Esophagus squamous epithelium (tissue), 5 donors: ENCODE measurements at places on chromosomes 12 and 14.

DNA sequence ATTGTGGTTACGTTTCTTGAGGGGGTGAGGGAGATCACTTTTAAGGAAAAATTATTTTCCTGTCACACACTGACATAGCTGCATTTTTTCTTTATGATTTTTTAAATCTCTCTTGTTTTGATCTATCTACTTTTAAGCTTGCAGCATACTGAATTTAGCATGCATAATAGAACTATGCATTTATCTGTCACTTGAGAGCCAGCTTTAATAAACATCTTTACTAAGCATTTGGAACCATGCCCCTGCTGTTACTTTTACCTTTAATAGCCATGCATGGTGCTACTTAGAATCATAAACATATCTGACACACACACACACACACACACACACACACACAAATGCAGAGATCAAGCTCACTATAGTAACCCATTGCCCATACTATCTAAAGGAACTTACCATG, 486.2 kb downstream of the NELL2 start:
- DNase-seq = no peak

DNA sequence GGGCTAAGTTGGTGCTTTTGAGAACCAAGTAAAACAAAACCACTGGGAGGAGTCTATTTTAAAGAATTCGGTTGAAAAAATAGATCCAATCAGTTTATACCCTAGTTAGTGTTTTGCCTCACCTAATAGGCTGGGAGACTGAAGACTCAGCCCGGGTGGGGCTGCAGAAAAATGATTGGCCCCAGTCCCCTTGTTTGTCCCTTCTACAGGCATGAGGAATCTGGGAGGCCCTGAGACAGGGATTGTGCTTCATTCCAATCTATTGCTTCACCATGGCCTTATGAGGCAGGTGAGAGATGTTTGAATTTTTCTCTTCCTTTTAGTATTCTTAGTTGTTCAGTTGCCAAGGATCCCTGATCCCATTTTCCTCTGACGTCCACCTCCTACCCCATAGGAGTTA, 1.8 kb upstream of the RAB5B start:
- DNase-seq = no peak

DNA sequence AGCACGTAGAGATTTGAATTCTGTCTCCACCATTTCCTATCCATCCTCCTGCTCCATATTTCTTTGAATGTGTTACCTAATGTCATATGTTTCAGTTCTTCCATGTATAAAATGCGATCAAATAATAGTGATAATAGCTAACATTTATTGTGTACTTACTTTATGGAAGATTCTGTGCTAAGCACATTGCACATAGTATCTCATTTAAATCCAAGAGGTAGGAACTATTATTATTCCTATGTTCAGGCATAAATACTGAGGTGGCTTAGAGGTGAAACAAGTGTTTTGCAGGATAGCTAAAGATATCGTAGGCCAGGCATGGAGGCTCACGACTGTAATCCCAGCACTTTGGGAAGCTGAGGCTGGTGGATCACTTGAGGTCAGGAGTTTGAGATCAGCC, 17.5 kb upstream of the AICDA start:
- no peak for DNase-seq

GRCh38 chr12:78331753-78332152, 501.1 kb downstream of the NAV3 start:
- DNase-seq = no peak

- no peak for DNase-seq
Observed at GRCh38 chr12:4720637-4720995, 416 bp downstream of the GALNT8 start.

DNA sequence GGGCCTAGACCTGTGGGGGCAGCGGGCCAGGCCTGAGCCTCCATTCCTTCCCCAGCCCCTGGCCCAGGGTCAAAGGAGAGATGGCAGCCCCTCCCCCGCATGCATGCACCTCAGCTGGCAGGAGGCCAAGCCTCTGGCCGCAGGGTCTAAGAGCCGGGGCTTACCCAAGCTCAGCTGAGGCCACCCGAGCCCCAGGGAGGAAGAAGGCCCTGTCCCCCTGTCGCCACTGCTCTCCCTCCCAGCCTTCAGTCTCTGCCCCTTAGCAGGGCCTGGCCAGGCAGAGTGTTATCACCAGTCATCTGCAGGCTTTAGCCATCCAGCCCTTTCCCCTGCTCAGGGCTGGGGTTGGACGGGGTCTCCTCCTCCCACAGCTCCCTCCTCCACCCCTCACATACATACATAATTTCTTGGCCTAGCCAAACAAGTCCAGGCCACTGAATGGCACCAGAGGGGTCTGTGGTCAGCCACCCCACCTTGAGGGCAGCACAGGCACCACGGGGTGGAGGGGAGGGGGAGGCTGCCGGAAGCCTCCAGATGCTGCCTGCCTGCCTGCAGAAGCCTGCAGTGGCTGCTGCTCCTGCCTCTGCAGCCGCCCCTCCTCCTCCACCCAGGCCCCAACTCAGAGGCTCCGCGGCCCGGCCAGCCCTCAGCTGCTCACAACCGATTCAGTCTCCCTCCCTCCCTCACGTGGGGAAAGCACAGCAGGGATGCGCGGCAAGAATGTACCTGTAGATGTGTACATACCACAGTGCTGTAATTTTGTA, 22.8 kb downstream of the RAB35 start:
- no peak for DNase-seq

GRCh38 chr12:109309381-109310246, 530 bp upstream of the FOXN4 start:
- DNase-seq = no peak

- DNase-seq = no peak
Observed at GRCh38 chr14:50647282-50647681, 20.8 kb downstream of the SAV1 start.

DNA sequence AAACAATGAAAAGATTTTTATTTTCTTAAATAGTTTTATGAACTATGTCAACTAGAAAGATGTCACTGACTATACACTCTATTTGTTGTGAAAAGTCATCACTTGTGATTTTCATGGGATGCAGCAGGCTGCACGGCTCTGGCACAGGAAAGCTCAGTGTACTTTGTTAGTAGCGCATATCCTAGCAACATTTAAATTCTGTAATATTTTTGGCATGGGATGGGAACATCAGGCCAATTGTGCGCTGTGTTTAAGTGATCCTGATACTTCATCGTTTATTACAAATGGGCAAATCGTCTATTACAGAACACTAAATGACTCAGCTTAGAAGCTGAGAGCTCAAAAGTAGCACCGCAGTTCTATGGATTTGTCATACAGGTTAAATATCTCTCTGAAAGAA, 60.7 kb upstream of the SAV1 start:
- no peak for DNase-seq

DNA sequence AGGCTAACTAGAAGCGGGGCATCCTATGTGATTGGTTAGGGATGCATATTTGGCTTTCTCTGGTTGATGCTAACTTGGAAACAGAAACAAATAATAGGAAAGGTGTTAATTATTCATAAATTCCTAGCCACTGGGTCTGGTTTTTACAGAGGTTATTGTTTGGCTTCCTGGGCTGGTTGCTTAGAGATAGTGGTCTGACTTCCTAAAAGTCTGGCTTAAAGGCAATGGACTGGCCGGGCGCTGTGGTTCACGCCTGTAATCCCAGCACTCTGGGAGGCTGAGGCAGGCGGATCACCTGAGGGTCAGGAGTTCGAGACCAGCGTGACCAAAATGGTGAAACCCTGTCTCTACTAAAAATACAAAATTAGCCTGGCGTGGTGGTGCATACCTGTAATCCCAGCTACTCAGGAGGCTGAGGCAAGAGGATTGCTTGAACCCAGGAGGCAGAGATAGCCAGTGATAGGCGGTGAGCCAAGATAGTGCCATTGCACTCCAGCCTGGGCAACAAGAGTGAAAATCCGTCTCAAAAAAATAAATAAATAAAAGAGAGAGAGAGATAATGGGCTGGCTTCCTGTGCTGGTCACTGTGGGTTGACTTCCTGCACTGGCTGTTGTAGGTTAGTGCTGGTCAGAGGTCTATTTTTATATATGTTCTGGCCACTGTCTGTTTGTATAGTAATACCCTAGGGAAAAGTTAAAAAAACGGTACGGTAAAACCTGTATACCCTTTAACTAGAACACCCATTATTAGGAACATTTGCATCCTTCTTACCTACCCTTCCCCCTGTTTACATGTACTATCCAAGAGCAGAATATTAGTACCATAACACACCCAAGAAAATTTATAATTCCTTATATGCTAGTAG, 24.1 kb downstream of the OR6S1 start:
- no peak for DNase-seq

GRCh38 chr14:62158779-62159178, 396.6 kb downstream of the SNAPC1 start:
- no peak for DNase-seq

DNA sequence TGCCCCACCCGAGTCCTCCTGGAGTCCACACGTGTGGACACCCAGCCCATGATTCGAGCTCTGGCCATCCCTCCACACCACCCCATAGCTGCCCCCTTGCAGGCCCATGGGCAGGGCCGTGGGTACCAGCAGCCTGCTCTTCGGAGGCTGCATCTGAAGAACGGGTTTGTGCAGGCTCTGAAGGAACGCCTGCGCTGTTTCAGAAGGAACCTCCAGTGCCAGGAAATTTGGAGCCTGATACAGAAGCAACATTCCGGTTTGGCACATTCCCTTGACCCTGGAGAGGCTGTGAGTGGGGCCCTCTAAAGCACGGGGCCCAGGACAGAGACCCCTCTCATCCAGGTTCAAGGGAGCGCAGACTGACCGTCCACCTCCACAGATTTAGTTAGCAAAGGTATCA, 57.0 kb downstream of the ZNF664 start:
- DNase-seq = no peak

DNA sequence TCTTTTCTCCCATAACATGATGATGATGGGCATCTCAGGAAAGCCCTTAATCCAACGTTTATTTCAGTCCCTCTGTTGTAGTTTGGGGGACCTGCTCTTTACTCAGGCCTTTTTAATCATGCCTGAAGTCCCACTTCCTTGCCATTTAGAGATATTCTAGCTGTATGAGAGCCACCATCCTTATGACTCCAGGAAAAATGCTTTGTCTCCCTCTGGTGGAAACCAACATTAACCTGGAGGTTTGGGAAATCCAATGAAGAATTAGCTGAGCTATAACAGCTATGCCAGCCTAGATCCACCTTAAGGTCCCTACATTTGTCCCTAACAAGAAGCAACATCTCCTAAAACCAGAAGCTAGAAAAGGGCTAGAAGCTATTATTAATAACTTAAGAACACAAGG, 1399.1 kb downstream of the LRFN5 start:
- DNase-seq = no peak

DNA sequence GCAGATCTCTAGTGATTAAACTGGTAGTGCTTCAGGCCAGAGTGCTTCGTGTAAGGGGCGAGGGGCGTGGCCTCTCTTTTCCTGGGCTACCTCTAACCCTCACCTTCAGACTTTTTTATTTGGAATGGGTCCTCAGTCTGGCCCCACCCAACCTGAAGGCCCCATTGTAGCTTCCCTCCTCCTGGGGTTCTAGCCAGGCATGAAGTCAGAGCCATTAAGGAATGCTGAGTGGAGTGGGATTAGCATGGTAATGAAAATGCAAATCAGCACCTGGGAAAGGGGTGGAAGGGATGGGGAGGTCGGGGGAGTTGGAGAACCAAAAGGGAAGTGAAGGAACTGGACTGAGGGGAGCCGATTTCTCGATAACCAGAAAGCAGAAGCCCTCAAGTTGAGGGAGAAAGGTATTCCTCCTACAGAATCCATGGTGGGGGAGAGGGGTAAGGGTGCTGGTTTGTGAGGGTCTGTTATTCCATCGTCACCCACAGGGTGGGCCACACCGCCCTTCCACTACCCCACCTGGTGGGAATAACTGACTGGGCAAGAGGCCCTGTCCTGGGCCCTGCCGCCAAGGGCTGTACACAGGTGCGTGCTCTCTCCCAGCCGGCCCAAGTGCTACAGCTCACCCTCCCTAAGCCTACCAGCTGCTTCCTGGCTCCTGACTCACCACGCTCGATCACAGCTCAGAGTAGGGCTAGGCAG, 14.1 kb downstream of the ZFHX2 start:
- no peak for DNase-seq

- DNase-seq = no peak
Observed at GRCh38 chr12:98224584-98225221, 290.7 kb upstream of the TMPO start.

GRCh38 chr14:84454114-84454513, 1075.8 kb upstream of the FLRT2 start:
- no peak for DNase-seq

DNA sequence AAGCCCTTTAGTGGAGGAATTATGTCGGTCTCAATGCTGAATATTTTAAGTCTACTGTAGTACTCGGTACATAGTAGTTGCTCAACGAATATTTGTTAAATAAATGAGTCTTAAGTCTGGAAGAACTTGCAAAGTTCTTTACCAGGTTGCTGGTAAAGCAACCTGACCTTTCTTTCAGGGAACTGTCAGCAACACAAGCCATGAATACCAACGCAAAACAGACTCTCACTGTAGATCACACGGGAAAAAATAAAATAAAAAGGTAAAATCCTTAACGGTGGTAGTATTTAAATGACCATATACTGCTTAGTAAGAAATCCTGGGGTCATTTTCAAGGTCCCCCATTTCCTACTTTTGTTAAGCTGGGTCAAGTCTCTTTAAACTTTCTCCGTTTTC, 447 bp upstream of the NUBPL start:
- no peak for DNase-seq

DNA sequence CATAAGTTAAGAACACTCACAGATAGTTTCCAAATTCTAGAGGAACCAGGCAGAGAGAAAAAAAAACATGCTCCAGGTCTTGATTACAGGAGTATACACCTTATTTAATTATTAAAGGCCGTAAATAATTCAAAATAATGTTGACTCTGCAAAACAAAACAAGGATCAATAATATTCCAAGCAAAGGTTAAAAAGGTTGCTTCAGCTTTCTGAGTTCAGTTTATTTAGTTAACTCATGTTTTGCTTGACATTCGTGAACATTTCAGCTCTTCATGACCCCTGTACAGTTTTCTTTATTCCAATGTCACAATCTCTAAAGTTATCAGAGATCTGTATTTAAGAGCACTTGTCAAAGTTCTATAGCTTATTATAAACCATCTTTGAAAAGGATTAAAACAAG, 19.6 kb downstream of the KLRF2 start:
- no peak for DNase-seq

- DNase-seq = no peak
Observed at GRCh38 chr12:10207136-10207535, 5.5 kb upstream of the GABARAPL1 start.

GRCh38 chr12:132484891-132485441, 5.0 kb upstream of the FBRSL1 start:
- no peak for DNase-seq

DNA sequence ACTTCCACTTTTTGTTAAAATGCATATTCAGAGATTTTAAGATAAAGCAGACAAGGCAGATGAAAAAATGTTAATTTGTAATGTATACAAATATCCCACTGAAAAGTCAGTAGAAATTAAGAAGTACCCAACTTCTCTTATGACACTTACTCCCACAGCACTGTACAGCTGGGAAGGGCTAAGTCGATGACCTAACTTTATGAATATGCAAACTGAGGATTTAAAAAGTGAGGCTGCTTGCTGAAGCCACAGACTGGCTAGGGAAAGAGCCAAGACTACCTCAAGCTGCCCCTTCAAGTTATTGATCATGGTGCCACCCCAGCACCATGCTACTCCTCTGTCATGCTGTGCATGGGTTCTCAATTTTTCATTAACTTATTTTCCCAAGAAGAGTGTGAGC, 17.0 kb downstream of the PPM1H start:
- no peak for DNase-seq
